T-cell (primary cell): ENCODE measurements at places on chromosomes 11 and 22. TPM values are rescaled to one million over a fixed set of nuclear protein-coding genes. Genes with fewer than 3 reads are reported as not detected.

GRCh38 chr22:42073621-42074041 lies 417 bp upstream of the PHETA2 start:
- no peak for DNase-seq

DNA sequence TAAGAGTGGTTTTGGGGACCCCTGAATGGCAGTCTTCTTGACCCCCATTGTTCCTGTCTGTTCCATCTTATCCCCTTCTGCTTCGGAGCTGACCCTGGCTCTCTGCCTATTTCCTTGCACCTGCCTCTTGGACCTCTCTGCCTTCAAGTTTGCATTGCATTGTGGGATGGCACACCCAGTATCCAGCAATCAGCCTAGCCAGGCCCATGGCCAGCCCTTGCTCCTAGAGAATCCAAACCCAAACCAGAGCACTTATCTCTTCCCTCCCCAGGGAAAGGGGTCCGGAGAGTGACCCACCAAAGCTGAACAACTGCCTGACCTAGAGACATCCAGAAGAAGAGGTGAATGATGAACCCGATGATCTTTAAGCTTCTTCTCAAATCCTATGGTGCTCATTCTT lies 607.3 kb upstream of the CADM1 start:
- DNase-seq, result no peak

- DNase-seq, result no peak
Observed at GRCh38 chr11:123304828-123305466, 109.9 kb upstream of the CLMP start.

- no peak for DNase-seq
Observed at GRCh38 chr11:131463649-131464425, 93.4 kb downstream of the NTM start.

DNA sequence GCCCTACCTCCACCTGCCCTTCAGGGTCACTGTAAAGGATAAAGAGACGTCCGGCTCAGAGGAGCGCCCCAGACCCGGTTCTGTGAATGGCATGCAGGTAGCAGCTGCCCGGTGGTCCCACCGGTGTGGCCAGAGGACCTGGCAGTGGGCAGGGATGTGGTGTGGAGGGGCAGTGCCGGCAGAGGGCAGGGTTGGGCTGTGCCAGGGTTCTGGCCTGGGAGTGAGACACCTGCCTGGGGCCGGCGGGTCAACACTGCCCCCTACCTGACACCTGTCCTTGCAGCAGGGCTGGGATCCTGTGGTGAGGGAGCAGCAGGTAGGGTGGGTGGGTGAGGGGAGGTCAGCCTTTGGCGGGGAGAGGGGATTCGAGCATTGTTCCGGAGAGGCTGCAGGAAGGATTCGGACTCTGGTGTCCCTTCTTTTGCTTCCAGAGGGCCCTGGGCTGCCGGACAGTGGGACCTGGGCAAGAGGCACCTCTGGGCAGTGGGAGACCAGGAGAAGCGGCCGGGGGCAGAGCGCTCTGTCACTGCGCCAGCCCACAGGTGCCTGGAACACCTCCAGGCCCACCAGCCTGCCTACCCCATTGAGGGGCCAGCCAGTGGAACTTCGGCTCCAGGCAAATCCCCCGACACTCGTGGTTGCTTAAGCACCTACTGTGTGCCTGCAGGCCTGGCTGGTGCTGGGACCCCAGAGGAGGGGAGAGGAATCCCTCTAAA lies 1.6 kb upstream of the PHLDA2 start:
- DNase-seq, result no peak

DNA sequence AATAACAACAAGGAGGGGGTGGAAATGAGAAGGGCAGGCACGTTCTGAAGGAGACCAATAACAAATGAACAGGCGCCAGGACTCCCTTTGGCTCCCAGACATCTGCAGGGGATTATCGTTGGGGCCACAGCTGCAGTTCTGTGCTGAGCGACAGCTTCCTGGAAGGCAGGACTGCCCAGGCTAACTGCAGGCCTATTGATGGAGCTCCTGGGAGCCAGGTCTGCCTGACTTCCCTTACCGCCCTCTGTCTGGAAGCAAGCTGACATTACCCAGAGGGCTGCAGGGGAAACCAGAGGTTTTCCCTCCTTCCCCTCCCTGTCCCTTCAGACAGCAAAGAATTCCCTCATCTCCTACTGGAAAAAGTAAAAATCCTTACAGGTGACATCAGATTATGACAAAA lies 5.0 kb downstream of the DRD2 start:
- no peak for DNase-seq

DNA sequence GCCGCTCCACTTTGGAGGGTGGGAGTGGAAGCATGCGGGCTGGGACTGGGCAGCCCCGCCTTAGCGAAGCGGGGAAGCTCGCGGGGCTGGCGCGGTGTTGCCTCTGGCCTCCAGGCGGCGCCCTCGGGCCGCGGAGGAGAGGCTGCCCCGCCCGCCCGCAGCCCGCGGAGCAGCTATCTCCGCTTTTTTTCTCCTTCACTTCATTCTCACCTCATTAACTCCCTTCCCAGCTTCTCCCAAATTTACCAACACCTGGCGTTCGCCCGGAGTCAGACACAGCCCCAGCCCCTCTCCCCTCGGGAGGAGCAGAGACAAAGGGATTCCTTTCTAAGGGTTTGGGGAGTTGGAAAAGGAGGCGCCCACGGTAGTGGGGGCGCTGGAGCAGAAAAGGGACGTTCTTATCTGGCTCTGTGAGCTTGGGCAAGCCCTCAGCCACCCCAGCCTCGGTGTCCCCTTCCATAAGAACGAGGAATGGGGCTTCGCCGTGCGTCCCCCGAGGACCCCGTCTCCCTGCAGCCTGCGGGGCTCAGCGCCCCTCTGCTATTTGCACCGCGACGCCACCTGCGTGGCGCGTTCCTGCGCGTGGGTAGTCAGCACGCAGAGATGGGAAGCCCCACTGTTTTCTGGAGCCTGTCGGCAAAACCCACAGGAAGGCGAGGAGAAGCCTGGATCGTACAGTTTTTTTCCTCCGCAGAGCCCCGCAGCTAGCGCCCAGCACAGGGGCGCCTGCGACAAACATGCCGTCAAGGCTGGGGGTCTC lies 1.5 kb upstream of the WNT11 start:
- peak; percentile 76 for DNase-seq

GRCh38 chr11:67010296-67010905 lies 12.5 kb upstream of the SYT12 start:
- DNase-seq, result no peak

GRCh38 chr11:110776081-110776480 lies 63.8 kb upstream of the ARHGAP20 start:
- no peak for DNase-seq

DNA sequence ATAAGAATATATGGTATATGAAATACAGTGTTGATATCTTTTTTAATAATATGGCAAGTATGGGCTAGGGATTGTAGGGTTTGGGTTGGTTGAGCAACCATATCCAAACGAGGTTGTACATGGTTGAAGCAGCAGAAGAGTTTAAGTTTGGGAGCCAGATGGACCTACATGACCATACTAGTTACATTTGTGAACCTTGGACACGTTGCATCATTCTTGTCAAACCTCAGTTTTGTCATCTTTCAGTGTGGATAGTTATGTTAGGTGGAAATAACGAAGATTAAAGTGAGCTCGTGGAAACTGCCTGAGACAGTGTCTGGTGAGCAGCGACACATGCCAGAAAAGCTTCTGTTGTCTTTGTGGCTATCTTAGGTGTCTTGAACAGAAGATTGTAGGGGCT lies 307.1 kb upstream of the KIRREL3 start:
- no peak for DNase-seq

- DNase-seq, result no peak
Observed at GRCh38 chr11:3158131-3158591, 6.9 kb downstream of the OSBPL5 start.

DNA sequence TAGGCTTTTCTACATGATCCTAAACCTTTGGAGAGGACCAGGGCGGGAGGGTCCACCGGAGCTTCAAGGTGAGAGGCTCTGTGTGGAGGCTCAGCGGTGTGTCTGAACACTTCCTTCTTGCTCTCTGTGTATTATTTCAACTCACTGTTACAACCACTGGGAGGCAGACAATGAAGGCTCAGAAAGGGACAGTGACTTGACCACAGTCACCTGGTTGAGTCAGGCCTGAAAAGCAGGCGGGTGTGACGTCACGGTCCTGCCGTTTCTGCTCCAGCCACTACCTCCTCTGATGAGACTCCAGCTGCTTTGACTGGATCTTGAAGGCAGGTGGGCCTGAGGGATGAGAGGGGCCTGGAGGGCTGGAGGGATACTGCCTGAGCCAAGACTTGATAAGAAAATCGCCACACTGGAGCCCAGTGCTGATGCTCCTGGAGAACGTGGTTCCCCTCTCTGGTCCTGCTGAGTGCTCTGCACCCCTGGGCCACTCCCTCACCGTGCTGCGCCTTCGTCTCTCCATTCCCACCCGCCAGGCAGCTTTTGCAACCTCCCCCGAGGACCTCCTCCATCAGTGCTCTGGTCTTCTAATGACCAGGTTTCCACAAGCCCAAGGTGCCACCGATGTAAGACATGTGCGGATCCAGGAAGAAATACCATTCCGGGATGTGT lies 27.9 kb downstream of the KCNC1 start:
- DNase-seq, result no peak

- no peak for DNase-seq
Observed at GRCh38 chr22:19173047-19174035, 5.2 kb downstream of the SLC25A1 start.

GRCh38 chr11:22633354-22633902 lies 7.8 kb upstream of the FANCF start:
- no peak for DNase-seq

GRCh38 chr11:63517156-63517555 lies 11.3 kb downstream of the LGALS12 start:
- no peak for DNase-seq

DNA sequence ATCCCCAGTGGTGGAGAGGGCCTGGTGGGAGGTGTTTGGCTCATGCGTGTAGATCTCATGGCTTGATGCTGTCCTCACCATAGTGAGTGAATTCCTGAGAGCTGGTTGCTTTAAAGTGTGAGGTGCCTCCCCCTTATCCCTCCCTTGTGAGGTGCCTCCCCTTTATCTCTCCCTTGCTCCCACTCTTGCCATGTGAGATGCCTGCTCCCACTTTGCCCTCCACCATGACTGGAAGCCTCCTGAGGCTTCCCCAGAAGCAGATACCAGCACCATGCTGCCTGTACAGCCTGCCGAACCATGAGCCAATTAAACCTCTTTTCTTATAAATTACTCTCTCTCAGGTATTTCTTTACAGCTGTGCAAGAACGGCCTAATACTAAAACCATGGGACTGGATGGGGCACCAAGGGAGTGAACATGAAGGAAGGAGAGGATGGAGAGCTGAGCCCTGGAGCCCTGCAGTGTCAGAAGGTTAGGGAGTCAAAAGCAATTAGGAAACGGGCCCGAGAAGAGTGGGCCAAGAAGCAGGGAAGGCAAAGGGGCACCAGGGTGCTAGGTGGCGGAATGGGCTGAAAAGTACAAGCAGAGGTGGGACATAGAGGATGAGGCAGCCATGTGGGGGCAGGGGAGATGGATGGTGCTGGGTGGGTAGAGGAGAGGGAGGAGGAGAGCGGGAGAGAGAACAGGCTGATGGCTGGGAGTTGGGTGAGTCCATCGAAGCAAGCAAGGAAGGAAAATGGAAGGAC lies 9.4 kb downstream of the IFITM10 start:
- no peak for DNase-seq

DNA sequence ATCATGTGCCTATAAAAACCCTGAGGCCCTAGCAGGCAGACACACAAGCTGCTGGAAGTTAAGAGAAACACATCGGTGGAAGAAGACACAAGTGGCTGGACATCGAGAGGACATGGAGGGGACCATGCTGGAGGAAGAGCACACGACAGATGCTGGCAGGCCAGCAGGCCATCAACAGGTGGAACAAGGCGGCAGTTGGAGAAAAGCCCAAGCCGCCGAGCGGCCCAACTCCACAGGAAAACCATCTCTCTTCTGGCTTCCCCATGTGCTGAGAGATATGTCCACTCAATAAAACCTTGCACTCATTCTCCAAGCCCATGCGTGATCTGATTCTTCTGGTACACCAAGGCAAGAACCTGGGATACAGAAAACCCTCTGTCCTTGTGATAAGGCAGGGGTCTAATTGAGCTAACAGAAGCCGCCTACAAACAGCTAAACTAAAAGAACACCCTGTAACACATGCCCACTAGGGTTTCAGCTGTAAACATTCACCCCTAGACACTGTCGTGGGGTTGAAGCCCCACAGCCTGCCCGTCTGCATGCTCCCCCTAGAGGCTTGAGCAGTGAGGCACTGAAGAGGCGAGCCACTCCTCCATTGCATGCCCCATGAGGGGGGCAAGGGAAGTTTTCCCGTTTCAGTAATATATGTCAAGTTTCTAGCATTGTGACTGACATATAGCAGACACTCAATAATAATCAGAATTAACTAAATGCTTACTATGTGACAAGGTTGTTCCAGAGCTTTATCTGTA lies 39.0 kb upstream of the MMP20 start:
- DNase-seq, result peak; percentile 4

- no peak for DNase-seq
Observed at GRCh38 chr22:48576333-48577013, 1251.2 kb downstream of the BRD1 start.

- no peak for DNase-seq
Observed at GRCh38 chr11:122803716-122804115, 34.6 kb upstream of the CRTAM start.

GRCh38 chr11:2561696-2562581 lies 117.1 kb downstream of the KCNQ1 start:
- no peak for DNase-seq

GRCh38 chr11:110762590-110762989 lies 50.4 kb upstream of the ARHGAP20 start:
- no peak for DNase-seq

DNA sequence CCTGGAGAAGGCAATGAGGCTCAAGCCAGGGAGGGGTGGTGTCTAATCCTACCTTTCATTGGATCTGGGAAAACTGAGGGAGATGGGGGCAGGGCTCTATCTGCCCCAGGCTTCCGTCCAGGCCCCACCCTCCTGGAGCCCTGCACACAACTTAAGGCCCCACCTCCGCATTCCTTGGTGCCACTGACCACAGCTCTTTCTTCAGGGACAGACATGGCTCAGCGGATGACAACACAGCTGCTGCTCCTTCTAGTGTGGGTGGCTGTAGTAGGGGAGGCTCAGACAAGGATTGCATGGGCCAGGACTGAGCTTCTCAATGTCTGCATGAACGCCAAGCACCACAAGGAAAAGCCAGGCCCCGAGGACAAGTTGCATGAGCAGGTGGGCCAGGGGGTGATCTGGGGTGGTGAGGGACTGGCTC lies at the start of gene FOLR1:
TSS of gene FOLR1 (plus strand) at position 180 of the 421 bp plus-strand sequence. CDS start at position 214, 34 bp downstream.
- DNase-seq, result no peak

- DNase-seq, result no peak
Observed at GRCh38 chr11:115126515-115127208, 377.6 kb downstream of the CADM1 start.

- no peak for DNase-seq
Observed at GRCh38 chr11:66835768-66836405, 7.4 kb upstream of the RCE1 start.

GRCh38 chr11:57475671-57476046 lies 15.3 kb downstream of the RTN4RL2 start:
- DNase-seq, result no peak

The PLEKHB1 gene
- total RNA-seq, result 64.3 TPM

The SYT8 gene
- not detected for total RNA-seq

The IL18 gene
- total RNA-seq, result 0.53 TPM

The TMEM132A gene
- total RNA-seq, result not detected

The APOA5 gene
- not detected for total RNA-seq

The PLCB3 gene
- 3.6 TPM for total RNA-seq

The SMIM35 gene
- total RNA-seq, result 0.36 TPM

The MOV10L1 gene
- total RNA-seq, result not detected

The UBTFL1 gene
- total RNA-seq, result not detected

The OR5A1 gene
- total RNA-seq, result not detected
